ENCODE measurements at places on chromosomes 4 and X.

- no peak for DNase-seq
Observed at GRCh38 chr4:137635601-137636000, 103.3 kb upstream of the PCDH18 start.

GRCh38 chrX:39759526-39760224, 338.1 kb downstream of the BCOR start:
- DNase-seq: no peak

DNA sequence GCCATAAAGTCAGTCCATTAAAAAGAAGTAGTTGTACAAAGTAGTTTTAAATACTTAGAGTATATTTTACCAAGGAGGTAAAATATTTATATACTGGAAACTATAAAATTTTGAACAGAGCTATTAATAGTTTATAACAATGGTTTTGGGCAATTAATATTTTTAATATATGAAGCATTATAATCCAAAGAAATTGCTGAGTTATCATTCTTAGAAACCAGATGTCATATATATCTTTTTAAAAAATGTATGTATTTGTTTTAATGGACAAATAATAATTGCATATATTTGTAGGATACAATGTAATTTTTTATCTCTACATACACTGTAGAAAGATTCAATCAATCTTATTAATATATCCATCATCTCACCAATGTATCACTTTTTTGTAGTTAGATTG, 207.8 kb downstream of the CXXC4 start:
- DNase-seq: no peak

GRCh38 chr4:181608181-181608580, 635.0 kb upstream of the TENM3 start:
- DNase-seq: no peak
